Stimulated activated CD4-positive, alpha-beta T cell treated with anti-CD3 and anti-CD28 coated beads, TNF-alpha, amount 100 ng/mL, for 1 hour (primary cell): ENCODE measurements at places on chromosomes 4 and X.

DNA sequence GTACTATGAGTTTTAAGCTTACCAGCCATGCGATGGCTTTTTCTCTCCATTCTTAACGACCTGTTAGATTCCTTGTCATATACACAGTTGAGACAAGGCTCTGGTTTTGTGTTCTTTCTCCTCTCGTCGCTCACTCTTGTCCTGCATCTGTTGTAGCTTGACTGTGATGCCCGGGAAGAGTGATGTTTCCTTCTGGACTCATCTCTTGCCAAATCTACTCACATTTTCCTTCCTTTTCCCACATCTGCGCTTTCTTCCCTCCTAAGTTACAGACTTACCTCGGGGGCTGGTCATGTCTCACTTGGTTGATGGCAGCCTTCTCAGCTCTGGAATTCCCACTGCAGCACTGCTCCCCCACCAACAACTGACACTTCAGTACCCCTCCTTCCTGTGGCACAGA, 4.8 kb upstream of the MAP7D3 start:
- DNase-seq = no peak

GRCh38 chr4:2459589-2460349, 9.1 kb upstream of the RNF4 start:
- DNase-seq = no peak

DNA sequence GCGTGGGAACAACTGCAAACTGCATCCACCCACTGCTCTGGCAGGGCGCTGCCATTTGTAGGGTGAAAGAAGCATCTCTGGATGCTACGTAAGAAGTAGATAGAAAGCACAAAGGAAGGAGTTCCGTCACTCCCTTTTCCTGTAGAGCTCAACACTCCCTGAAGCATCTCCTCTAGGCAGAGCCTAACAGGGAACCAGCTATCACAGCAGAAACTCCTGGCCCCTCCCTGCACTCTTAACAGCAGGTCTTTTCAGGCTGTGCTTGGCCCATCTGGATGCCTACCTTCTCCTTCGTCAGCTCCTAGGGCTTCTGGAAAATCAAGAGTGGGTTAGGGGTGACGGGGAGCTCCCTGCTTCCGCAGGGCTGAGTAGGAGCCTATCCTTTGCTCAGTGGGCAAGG, 112.9 kb upstream of the TLL1 start:
- no peak for DNase-seq

DNA sequence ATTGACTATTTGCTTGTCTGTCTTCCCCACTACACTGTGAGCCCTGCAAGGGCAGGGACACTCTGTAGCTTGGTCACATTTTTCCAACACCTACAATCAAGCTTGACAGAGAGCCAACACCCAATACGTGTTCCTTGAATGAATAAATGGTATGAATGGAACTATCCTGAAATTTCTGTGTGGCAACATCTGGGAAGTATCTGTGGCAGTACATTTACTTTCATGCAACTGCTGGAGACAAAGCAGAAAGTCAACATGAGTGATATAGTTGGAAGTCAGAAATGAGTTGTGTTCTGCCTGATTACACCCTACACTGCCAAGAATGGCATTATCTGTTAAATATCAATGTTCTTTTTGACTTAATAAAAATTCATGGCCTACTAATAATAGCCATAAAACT, 343.5 kb upstream of the F9 start:
- DNase-seq = no peak
